ENCODE measurements at places on chromosomes 1 and 21. TPM values are rescaled to one million over a fixed set of nuclear protein-coding genes. Genes with fewer than 3 reads are reported as not detected.

GRCh38 chr1:160755911-160756848 is 17.1 kb downstream of the SLAMF7 start:
- DNase-seq = no peak

DNA sequence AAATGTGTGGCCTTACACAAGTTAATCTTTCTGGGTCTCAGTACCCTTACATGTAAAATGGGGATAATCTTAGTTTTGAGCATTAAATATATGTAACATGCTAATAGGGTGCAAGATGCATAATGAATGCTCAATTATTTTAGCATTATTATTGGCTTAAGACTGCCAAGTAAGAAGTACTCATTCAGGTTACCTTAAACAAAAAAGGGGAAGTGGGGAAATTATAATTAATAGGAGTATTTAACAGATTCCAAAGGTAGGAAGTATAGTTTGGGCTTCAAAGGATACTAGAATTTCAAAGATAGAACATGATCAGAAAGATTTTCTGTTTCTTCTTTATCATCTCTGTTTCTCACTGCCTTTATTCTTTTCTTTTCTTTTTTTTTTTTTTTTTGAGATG is 5.8 kb upstream of the CFAP126 start:
- DNase-seq = no peak

DNA sequence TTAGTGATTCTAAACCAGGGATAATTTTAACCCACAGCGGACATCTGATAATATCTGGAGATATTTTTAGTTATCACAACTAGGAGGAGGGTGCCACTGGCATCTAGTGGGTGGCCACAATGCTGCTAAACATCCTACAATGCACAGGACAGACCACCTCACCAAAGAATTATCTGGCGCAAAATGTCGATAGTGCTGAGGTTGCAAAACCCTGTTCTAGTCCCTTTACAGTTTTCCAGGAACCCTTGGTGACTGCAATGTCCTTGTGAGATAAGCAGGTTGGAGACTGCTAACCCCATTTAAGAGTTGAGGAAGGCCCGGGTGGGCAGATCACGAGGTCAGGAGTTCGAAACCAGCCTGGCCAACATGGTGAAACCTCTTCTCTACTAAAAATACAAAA is 163.1 kb upstream of the BEND5 start:
- no peak for DNase-seq

- DNase-seq = no peak
Measured at GRCh38 chr1:22387919-22388580, 63.6 kb upstream of the ZBTB40 start.

- DNase-seq = no peak
Measured at GRCh38 chr1:185595835-185596667, 138.1 kb upstream of the HMCN1 start.

GRCh38 chr1:238252033-238252802 is 361.5 kb upstream of the ZP4 start:
- peak; percentile 55 for DNase-seq

GRCh38 chr1:66464351-66464750 is 69.6 kb upstream of the SGIP1 start:
- no peak for DNase-seq

GRCh38 chr1:175267716-175268416 is 75.3 kb upstream of the KIAA0040 start:
- no peak for DNase-seq

DNA sequence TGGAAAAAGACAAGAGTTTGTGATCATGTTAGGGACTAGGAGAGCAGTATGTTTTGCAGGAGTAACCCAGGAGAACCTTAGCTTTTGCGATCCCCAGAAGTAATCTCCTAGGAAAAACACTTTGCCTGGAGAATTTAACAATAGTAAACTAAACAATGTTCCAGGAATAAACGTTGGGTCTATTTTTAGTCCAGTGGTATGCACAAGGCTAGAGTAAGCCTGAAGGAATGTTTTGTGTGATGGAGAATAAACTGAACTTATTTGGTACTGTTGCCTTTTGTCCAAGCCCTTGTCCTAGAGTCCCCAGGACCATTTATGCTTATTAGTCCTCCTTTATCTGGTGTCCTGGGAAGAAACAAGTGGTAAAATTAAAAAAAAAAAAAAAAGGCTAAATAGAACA is 28.7 kb upstream of the RGS5 start:
- DNase-seq = no peak

DNA sequence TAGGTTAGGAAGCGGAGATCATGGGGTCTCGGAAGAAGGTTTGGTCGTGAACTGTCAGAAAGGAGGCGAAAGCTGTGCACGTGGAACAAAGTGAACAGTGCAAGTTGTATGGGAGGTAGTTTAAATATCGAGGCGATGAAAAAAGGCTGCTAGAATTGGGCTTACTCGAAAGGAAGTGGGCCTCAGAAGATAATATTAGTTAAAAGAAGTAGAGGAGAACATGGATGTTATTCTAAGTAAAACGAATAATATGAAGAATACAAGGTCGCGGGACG is 571 bp downstream of the WDR3 start:
- DNase-seq = no peak

- DNase-seq = no peak
Measured at GRCh38 chr21:32750405-32750804, 21.1 kb downstream of the PAXBP1 start.

DNA sequence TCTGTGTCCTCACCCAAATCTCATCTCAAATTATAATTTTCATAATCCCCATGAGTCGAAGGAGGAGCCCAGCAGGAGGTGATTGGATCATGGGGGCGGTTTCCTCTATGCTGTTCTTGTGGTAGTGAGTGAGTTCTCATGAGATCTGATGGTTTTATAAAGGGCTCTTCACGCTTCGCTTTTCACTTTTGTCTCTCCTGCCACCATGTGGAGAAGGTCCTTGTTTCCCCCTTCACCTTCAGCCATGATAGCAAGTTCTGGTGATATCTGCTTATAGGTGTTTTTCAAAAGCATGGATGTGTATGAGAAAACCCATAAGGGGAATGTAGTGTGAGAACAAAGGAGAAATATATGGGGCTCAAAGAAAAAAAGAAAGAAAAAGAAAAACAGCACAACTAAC is 405.9 kb upstream of the RGS18 start:
- no peak for DNase-seq

DNA sequence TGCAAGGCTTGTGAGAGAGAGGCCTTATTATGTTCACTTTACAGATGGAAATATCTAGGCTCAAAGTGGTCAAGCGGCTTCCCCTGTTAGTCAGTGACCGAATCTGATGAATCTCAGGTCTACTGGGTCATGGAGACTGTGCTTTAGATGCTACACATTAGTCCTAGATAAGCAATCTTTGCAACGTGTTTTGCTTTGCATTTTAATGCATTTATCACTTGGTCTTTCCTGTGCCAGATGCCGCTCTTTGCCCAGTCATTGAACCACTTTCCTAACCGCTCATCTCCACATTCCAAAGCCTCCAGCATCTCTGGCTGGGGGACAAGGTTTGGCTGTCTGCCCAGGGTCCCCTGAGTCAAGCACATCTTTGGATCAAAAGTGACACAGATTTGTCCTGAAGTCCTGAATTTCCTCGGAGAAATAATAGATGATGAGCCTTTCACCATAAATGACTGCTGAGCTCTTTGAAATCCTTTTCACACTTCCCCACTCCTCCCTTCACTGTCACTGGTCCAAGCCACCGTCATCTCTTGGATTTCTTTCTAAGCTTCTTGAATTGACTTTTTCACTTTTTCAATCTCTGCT is 96.0 kb upstream of the USP24 start:
- no peak for DNase-seq

GRCh38 chr1:157988002-157988401 is 5.4 kb upstream of the KIRREL1 start:
- DNase-seq = no peak

- no peak for DNase-seq
Measured at GRCh38 chr1:168243636-168244212, 17.9 kb downstream of the SFT2D2 start.

- no peak for DNase-seq
Measured at GRCh38 chr1:224127925-224128819, 14.3 kb downstream of the FBXO28 start.

GRCh38 chr1:229086686-229087085 is 184.2 kb upstream of the RAB4A start:
- DNase-seq = no peak

DNA sequence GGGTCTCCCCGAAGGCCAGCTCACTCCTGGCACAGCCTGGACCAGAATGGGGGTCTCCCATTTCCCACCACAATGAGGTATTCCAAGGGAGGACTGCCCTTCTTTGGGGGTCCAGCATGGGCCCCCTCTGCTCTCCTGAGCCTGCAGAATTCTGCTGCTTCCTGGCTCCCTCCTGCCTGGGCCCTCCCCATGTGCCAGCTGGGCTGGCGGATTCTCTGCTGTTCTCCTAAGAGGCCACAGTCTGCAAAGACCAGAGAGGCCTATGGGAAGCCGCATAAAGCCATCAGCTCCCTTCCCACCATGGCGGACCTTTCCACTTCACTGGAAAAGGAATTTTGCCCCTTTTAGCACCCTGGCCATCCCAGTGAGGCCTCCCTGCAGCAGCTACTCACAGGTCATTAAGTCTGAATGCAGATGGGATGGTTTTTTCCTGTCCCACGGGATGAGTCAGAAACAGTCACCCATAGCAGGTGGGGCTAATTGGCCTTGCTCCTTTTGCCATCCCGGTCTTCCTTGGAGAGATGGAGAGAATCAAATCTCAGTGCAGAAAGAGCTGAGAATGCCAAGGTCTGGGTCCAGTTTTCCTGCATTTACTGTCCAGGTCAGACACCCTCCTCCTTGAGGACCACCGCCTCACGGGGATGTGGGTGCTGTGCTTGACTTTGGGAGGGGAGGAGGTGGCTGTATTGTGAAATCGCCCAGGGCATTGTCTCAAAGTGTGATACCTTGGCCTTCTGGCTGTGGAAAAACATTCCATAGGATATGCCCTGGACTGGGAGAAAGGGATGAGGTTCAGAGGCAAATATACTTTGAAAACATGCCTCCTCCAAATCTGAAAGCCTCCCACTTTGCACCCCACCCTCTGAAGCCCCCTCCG is 23.2 kb downstream of the MYBPH start:
- no peak for DNase-seq

DNA sequence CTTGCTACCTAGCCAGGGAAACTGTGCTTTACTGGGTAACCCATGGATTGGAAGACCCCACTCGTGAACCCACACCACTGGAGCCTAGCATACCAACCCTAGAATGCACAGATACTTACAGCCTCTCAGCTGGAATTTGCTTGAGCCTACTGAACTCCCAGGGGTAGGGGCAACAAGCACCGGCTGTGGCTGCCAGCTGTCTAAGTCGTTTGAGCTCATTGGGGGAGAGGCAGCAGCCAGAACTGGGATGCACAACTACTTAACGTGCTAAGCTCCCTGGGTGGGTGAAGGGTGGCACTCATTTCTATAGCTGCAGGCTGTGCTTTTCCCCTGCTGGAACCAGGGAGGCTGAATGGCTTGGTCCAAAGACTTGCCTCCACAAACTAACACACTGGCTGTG is 212.4 kb downstream of the ZNF648 start:
- no peak for DNase-seq

DNA sequence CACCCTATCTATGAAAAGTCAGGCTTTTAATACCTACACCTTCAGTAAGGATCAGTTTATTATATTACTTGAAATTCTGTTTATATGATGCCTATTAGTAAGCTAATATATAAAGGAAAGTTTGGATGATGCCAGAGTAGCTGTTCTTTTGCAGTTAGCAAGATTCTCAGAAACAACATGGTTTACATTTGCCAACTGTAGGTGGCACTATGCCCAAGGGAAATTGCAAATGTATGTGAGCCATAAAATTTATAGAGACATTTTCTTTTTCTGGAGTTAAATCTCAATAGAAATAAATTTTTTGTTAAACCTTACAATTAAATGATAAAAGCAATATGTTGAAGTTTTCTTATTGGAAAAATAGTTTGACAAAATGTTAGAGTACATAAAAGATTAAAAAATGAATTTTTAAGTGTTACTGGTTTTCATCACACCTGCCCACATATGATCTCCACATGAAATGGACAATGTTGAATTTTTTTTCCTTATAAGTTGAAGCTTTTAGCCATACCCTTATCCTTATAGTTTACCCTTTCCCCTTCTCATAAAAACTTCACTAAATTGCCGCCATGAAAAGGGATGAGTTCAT is 32.1 kb upstream of the EPHX4 start:
- no peak for DNase-seq

DNA sequence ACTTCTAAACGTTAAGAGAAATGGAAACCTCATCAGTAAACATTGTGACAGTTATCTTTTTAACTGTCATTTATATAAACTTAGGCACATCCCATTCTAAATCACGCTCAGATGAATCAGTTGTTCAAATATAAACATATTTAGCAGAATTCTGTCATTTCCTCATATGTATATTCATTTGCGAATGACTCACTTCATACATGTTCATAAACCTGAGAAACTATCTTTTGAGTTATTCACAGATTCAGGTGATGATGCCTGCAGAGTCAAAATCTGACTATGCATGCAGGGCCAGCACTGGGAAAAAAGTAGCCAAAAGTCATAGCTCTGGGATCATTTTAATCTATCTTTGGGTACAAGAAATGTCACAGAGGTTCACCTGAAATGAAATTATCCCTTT is 153.8 kb upstream of the PKN2 start:
- no peak for DNase-seq

DNA sequence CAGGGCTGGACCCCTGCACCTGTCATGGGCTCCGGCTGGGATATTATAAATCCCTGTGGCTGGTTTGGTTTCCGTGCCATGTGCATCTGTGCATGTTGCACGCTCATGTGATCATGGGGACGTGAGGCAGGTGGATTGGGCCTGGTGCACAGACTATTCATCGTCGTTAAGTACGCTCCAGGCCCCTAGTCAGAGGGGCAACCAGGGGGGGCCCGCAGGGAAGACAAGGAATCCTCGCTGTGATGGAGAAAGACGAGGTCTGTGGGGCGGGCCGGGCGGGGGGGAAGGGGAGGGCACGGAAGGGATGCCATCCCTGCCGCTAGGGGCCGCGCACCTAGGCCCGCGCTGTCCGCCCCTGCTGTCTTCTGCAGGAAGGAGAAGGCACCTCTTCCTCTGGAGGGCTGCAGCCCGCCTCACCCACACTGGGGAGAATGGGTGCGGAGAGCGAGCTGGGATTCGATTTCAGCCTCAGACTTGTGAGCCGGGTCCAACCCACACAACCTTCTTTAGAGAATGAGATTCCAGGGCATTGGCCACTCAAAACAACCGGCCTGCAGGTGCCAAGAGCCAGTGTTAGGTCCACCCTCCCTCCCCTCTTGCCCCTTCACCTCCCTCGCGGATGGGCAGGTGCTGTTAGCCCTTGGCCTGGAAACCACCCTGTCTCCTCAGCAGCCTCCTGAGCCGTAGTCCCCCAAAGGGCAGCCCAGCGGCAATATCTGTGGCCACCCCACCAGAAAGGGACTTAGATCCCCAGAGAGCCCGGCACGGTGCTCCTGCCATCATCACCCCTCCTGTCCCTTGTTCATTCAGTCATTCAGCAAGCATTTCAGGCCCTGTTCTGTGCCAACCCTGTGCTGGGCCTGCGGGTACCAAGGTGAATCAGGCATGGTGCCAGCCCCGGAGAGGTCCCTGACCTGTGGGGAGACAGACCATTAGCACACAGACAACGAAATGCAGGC is 950 bp upstream of the LRP8 start:
- DNase-seq = no peak

- no peak for DNase-seq
Measured at GRCh38 chr1:150537732-150538684, 11.2 kb upstream of the ADAMTSL4 start.

SPEN gene
- total RNA-seq = 82.1 TPM

KIF14 gene
- total RNA-seq = 5.1 TPM

AMY1C gene
- not detected for total RNA-seq

CACNA1S gene
- 0.05 TPM for total RNA-seq

SPRR2G gene
- total RNA-seq = not detected

OXCT2 gene
- total RNA-seq = 0.22 TPM

ZC3H11A gene
- 113 TPM for total RNA-seq

ZFP69 gene
- 4.3 TPM for total RNA-seq

TRNP1 gene
- 29.3 TPM for total RNA-seq

RGS4 gene
- total RNA-seq = 39.9 TPM

Data from mesothelial cell of epicardium (in vitro differentiated cells).